CD4-positive, alpha-beta memory T cell (primary cell): ENCODE measurements at places on chromosomes 4 and X. TPM values are rescaled to one million over a fixed set of nuclear protein-coding genes. Genes with fewer than 3 reads are reported as not detected.

DNA sequence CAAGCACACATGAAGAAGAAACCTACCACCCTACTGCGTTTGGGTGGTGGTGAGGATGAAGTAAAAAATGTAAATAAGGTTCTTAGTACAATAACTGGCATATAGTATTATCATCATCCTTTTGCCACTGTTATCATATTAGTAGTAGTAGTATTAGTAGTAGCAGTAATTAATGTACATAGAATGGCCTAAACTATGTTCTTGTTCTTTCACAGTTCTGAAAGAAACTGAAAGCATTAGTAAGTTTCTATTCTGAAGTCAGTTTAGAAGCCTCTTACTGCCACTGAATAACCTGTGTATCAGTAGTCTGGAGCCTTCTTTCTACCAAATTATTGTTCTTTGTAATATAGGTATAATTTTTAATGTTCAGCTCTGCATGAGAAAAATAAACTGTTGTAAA lies 21.0 kb downstream of the COL4A6 start:
- no peak overlapping the region for H3K27ac ChIP-seq
- no peak overlapping the region for H3K4me3 ChIP-seq
- H3K36me3 ChIP-seq: no peaks in the 10 kb centered on the region
- H3K27me3 ChIP-seq: no peaks in the 10 kb centered on the region
- DNase-seq: no peak
- H3K4me1 ChIP-seq: no peaks in the 10 kb centered on the region

GRCh38 chr4:21949073-21949457 lies 493 bp upstream of the KCNIP4 start:
- H3K4me3 ChIP-seq: no peak overlapping the region
- H3K36me3 ChIP-seq: no peaks in the 10 kb centered on the region
- no peak overlapping the region for H3K27ac ChIP-seq

GRCh38 chr4:20904966-20905365 lies 204.7 kb downstream of the PACRGL start:
- H3K4me3 ChIP-seq: no peak overlapping the region
- H3K27ac ChIP-seq: no peak overlapping the region
- H3K27me3 ChIP-seq: no peaks in the 10 kb centered on the region
- H3K4me1 ChIP-seq: no peaks in the 10 kb centered on the region

The SSX2B gene
- not detected for total RNA-seq

GRCh38 chrX:44228621-44229020 lies 114.9 kb downstream of the EFHC2 start:
- no peaks in the 10 kb centered on the region for H3K27me3 ChIP-seq
- H3K36me3 ChIP-seq: no peaks in the 10 kb centered on the region
- DNase-seq: no peak
- H3K27ac ChIP-seq: no peak overlapping the region
- no peaks in the 10 kb centered on the region for H3K4me1 ChIP-seq

DNA sequence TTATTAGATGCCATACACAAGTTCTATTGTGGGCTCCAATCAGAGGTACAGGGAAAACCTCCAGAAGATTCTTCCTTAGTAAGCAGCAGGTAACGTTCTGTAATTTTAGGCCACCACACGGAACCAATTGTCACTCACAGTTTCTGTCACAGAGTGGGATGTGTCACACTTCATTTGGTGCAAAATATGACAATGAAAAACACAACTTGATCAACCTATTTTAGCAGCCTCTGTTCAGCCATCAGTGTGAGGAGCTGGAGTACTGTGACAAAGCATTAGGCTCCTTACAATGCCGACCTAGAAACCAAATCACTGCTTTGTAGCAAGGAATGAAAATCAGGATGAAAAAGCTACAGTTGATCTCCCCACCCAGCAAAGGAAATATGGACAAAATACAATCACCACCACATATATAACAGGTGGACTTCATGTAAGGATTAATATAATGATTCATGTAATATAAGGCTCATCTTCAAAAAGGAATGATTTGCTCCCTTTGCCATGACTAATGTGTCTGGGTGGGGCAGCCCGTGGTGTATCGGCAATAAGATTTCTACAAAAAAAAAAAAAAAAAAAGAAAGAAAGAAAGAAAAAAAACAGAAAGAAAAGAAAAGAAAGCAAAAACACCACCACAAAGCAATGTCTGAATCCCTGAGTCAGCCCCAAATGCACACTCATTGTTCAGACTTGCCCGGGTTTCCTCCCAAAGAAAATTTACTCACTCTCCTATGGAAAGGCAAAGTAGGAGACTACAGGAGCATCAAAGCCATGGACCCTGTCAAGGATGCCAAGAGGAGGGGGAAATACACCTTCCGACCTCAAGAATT lies 36.0 kb downstream of the SLC9A7 start:
- H3K27ac ChIP-seq: no peak overlapping the region
- no peaks in the 10 kb centered on the region for H3K36me3 ChIP-seq
- DNase-seq: no peak
- no peaks in the 10 kb centered on the region for H3K4me1 ChIP-seq
- no peak overlapping the region for H3K4me3 ChIP-seq

GRCh38 chr4:29908276-29908675 lies 811.9 kb upstream of the PCDH7 start:
- no peak for DNase-seq
- H3K4me1 ChIP-seq: no peaks in the 10 kb centered on the region
- H3K36me3 ChIP-seq: no peaks in the 10 kb centered on the region
- no peaks in the 10 kb centered on the region for H3K27me3 ChIP-seq
- H3K4me3 ChIP-seq: no peak overlapping the region
- no peak overlapping the region for H3K27ac ChIP-seq

- H3K36me3 ChIP-seq: no peaks in the 10 kb centered on the region
- peaks cover 20% of the 10 kb centered on the region for H3K4me1 ChIP-seq
- no peak for DNase-seq
- H3K27ac ChIP-seq: no peak overlapping the region
- H3K4me3 ChIP-seq: no peak overlapping the region
- H3K27me3 ChIP-seq: no peaks in the 10 kb centered on the region
These were observed 123.4 kb downstream of the ASB9 start for GRCh38 chrX:15146515-15146914.

DNA sequence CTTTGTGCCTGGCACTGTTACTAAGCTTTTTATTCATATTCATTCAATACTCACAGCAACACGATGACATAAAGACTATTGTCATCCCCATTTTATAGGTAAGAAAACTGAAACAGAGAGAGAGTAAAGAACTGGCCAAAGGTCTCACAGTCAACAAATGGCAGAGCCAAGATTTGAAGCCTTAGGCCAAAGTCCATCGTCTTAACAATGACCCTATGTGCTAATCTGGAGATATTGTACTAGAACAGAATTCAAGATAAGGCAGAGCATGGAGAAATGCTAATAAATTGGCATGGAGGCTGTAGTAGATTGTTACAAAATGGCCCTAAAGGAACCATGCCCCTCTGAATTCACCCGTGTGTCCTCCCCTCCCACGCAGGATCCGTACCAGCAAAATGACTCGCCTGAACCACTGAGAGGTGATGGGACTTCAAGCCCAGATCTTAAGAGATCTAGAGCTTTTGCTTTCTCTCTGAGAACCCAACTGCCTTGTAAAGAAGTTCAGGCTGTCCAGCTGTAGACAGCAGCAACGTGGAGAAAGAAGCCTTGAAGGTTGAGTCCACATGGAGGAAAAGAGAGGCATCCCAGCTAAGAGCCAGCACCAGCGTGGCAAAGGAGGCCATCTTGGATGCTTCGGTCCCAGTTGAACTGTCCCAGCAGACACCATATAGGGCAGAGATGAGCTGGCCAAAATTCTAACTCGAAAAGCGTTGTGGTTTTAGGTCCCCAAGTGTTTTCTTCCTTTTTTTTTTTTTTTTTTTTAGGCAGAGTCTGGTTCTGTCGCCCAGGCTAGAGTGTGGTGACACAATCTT lies 52.8 kb upstream of the RBM47 start:
- H3K27me3 ChIP-seq: no peaks in the 10 kb centered on the region
- no peak overlapping the region for H3K27ac ChIP-seq
- H3K36me3 ChIP-seq: no peaks in the 10 kb centered on the region
- no peak for DNase-seq

- no peaks in the 10 kb centered on the region for H3K4me1 ChIP-seq
- no peaks in the 10 kb centered on the region for H3K36me3 ChIP-seq
- H3K4me3 ChIP-seq: no peak overlapping the region
- DNase-seq: no peak
These were observed 208.4 kb upstream of the HDX start for GRCh38 chrX:84710611-84711010.

The SOX3 gene
- total RNA-seq: not detected

DNA sequence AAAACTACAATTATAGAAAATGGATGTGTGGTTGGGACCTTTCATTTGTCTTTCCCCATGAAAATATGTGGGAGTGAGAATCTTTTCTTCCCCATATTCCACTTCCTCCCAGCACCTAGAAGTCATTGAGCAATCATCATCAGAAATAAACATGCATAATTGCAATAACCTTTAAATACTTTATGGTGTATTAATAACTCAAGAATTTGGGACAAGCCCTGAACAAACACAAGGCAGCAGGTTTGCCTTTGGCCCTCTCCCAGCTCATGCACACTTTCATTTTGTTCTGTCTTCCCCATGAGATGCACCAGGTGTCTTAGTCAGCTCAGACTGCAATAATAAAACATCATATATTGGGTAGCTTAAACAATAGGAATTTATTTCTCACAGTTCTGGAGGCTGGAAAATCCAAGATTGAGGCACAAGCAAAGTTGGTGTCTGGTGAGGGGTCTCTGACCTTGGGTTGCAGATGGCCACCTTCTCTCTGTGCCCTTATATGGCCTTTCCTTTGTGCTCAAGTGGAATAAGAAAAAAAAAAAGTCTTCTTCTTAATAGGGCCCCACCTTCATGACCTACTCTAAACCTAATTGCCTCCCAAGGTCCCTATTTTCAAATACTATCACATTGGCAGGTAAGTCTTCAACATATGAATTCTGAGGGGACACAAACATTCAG lies 34.7 kb upstream of the TMEM184C start:
- H3K4me3 ChIP-seq: no peak overlapping the region
- no peak overlapping the region for H3K27ac ChIP-seq
- no peaks in the 10 kb centered on the region for H3K36me3 ChIP-seq
- no peak for DNase-seq
- H3K4me1 ChIP-seq: no peaks in the 10 kb centered on the region

DNA sequence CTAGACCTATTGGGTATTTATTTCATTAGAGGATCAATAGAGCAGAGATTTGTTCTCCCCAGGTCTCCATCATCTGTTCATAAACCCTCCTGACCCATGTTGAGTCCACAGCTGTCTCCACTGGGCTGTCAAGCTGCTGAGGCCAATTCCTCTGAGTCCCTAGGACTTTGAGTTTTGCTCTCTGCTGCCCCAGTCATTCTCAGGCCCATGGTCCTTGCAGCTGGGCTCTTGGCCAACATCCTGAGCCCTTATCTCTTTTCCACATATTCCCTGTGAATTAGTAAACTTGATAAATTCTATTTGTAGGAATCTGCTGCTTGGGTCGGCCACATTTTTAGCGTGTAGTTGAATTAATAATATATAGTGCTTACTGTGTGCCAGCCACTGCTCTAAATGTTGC lies 41.9 kb downstream of the FHL1 start:
- no peak for DNase-seq
- H3K4me3 ChIP-seq: no peak overlapping the region
- H3K27me3 ChIP-seq: no peaks in the 10 kb centered on the region
- H3K4me1 ChIP-seq: peaks cover 36% of the 10 kb centered on the region
- H3K36me3 ChIP-seq: no peaks in the 10 kb centered on the region
- H3K27ac ChIP-seq: no peak overlapping the region

DNA sequence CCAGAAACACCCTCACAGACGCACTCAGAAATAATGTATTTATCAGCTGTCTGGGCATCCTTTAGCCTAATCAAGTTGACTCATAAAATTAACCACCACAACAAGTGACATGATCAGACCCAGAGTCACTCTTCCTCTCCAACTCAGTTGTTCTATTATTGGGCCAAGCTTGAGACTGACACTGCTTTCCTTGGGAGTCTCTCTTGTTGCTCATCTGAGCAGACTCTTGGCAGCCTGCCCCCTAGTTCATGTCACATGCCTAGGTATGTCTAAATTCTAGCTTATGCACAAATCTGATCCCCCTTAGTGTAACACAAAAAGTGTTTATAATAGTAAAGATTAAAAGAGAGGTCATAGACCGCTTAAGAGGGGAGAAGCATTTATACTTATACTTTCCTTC lies 72.6 kb upstream of the ADAMTS3 start:
- H3K4me1 ChIP-seq: no peaks in the 10 kb centered on the region
- no peaks in the 10 kb centered on the region for H3K27me3 ChIP-seq
- H3K4me3 ChIP-seq: no peak overlapping the region

DNA sequence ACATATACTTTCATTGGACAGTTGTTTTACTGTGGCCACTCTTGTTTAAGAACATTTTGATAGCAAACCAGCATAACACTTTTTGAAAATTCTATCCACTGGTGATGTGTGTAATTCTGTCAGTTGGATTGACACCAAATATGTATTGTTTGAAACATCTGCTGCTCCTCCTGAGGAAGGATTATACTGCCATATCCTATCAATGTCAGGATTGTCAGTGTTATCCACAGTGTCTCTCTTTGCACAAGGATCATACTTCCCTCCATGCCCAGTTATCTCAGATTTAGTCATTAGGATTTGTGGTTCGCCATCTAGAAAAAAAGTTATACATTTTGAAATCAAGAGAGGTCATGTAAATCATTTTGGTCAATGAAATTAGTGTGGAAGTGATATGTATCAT lies 1859.6 kb downstream of the C4orf33 start:
- no peaks in the 10 kb centered on the region for H3K36me3 ChIP-seq
- H3K27me3 ChIP-seq: no peaks in the 10 kb centered on the region
- H3K4me3 ChIP-seq: no peak overlapping the region
- H3K4me1 ChIP-seq: no peaks in the 10 kb centered on the region
- DNase-seq: no peak

- DNase-seq: peak; percentile 26
- H3K27ac ChIP-seq: peak overlapping the region; percentile 61
- no peaks in the 10 kb centered on the region for H3K36me3 ChIP-seq
- peak overlapping the region; percentile 69 for H3K4me3 ChIP-seq
- no peaks in the 10 kb centered on the region for H3K27me3 ChIP-seq
These were observed 759 bp upstream of the TBC1D1 start for GRCh38 chr4:37889849-37890800.

GRCh38 chr4:138685316-138685715 lies 330.3 kb upstream of the NOCT start:
- H3K27ac ChIP-seq: no peak overlapping the region
- no peaks in the 10 kb centered on the region for H3K36me3 ChIP-seq
- no peaks in the 10 kb centered on the region for H3K4me1 ChIP-seq
- H3K27me3 ChIP-seq: no peaks in the 10 kb centered on the region

DNA sequence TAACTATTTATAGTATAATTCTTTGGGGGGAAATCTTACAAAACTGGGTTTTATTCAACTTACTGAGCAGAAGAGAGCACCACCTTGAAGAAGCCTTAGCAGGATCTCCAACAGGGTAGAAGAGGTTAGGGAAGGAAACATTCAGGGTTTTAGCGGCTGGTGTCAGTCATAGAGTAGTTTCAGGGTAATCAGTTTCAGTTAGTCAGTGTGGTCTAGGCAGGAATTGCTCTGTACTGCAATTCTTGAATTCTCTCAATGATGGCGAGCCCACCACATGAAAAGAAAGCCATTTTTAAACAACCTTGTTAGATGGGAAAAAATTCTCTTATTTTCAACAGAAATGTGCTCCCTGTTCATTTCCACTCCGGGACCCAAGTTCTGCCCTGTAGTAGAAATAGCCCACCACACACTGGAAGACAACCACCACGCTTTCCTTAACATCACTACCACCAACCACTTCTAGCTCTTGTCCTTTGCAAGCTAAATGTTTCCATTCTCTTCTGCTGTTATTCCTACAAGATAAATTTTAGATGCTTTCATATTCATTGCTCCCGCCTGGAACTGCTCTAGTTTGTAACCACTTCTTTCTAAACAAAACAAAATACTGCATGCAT lies 25.9 kb downstream of the COL25A1 start:
- no peak overlapping the region for H3K4me3 ChIP-seq
- no peak for DNase-seq
- H3K27me3 ChIP-seq: no peaks in the 10 kb centered on the region
- no peaks in the 10 kb centered on the region for H3K36me3 ChIP-seq
- no peaks in the 10 kb centered on the region for H3K4me1 ChIP-seq
